ENCODE measurements at places on chromosomes 6 and 20.

DNA sequence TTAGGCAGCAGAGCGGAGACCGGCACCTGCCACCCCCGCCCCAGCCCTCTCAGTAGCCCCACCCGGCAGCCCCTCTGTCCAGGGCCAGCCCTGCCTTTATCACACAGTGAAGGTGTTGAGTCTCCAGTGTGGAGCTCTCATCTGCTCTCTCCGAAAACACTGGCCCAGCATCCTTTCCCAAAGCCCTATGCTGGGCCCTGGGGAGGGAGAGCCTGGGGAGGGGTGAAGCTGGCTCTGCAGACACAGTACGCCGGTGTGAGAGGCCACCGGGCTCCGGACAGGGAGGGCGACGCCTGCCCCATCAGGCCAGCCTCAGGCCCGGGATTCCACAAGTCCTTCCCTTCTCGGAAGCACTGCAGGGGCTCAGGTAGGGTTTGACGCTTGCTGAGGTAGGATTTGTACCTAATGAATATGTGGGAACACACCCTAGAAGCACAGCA is 186.9 kb downstream of the ERMARD start:
- DNase-seq = no peak

DNA sequence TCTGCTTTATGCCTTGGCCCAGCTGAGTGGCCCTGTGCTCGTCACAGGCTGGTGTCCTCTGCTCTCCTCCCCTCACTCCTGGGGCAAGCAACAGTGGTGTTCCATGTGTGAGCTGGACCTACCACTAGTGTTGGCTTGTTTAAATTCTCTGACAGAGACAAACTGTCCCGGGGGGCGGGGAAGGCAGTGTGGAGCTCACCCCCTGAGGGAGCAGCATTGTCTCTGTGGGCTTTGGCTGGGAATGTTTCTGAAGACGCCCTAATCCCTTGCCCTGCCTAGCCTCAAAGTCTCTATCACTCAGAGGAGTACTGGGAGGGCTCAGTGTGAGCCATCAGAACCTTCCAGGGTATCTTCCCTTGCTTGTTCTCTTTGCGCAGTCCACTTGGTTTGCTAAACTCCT is 5.2 kb upstream of the VEGFA start:
- no peak for DNase-seq

DNA sequence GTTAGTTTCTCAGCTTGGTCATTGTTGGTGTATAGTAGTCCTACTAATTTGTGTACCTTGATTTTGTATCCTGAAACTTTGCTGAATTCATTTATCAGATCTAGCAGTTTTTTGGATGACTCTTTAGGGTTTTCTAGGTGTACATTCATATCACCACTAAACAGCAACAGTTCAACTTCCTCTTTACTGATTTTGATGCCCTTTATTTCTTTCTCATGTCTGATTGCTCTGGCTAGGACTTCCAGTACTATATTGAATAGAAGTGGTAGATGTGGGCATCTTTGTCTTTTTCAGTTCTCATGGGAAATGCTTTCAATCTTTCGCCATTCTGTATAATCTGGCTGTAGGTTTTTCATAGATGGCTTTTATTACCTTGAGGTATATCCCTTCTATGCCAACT is 61.3 kb upstream of the HEY2 start:
- DNase-seq = no peak

DNA sequence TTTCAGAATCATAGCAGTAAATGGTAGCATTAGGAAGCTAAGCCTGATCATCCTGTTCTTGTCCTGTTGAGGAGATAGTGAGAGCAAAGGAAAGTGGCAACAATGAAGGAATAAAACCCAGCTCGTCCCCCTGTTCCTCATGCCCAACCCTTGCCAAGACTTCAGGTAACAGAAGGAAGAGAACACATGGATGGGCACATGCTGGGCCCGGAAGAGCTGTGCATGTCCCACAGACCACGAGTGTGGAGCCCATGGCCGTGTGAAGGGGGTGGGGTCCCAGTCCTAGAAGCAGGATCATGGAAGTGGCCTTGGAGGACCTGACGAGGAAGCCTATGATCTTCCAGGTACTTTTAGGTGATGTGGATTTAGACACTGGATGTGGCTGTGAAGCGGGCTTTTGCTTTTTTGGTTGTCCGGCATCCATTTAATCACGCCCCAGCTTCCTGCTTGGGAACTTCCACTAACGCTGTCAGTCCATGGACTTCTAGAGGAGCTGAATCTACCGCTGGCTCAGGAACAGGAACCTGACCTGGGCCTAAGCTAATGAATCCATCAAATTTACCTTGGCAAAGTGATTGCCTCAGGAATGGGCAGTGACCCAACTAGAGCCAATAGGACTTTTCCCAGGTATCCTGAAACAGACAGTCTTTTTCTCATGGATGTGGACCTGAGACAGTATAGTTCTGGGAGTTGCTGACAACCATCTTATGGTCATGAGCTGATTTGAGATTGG is 79.3 kb upstream of the ARMC2 start:
- no peak for DNase-seq

GRCh38 chr6:82144007-82144851 is 103.3 kb downstream of the IBTK start:
- no peak for DNase-seq

DNA sequence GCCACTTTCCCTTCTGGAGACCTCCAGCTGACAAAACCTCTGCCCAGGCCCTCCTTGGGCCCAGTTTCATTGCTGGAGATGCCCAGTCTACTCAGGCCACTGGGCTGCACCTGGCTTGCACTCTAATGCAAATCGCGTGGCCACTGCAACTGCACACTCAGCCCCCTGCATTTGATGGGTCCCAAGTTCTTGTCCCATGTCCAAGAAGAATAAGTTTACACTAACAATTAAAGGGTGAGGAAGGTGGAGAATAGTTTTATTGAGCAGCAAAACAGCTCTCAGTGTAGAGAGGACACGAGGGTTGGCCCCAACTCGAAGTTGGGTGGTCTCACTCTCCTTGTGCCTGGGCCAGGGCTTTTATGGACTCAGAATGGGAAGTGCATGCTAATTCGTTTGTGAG is 31.9 kb upstream of the THEMIS start:
- no peak for DNase-seq

- peak; percentile 8 for DNase-seq
Measured at GRCh38 chr20:63573647-63574131, 350 bp downstream of the HELZ2 start.

DNA sequence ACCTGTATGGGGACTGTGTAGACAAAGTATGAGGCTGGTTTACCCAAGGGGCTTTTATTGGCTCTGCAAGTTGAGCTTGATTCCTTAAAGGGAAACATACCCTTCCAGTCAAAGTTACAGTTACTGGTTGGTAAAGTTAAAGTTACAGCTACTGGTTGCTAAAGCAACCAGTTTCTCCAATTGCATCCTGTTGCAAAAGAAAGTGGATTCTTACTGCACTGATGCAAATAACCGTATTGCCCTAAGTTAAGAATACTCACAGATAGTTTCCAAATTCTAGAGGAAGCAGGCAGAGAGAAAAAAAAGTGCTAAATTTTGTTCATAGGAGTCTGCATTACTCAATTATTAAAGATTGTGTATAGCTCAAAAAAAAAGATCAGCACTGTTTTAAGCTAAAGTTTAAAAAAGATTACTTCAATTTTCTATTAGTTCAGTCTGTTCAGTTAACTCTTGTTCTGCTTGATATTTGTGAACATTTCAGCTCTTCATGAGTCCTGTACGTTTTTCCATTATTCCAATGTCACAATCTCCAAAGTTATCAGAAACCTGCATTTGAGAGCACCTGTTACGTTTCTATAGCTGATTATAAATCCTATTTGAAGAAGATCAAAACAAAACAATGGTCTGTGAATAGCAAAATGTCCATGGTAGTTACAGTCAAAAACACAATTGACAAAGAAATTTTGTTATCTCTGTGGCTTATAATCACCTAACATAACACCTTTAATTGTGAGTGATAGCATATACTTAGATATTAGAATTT is 8.6 kb upstream of the IL22RA2 start:
- DNase-seq = no peak

DNA sequence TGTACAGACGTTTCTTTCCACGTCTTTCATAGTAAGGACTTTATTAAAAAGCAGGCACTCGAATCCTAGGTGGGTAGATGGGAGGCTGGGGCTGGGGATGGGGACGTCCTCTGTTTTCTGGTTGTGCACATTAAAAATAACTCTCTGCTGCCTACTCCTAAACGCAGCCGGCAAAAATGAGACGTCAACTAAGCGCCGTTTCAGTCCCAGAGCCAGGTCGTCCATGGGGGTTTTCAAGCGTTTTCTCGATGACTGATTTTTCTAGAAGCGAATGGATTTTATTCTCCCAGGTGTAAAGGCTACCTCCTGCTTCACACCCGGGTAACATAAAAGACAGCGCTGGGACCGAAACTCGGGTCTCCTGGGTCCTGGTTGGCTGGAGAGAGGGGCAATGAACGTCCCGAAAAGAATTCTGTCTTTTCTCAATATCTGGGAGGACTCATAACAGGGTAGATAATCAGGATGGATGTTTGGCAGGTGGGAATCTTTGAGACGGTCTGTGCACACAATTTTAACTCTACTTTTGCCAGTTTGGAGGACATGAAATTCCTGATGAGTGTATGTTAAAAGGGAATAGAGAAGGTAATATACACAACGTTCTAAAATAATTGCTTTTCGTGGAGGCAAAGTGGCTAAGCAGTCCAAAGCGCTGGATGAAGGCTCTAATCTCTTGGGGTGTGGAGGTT is 25.2 kb downstream of the GPX6 start:
- DNase-seq = peak; percentile 7

- DNase-seq = no peak
Measured at GRCh38 chr20:4763261-4763660, 41.6 kb downstream of the PRND start.

GRCh38 chr20:658202-658601 is 5.2 kb upstream of the SRXN1 start:
- no peak for DNase-seq

DNA sequence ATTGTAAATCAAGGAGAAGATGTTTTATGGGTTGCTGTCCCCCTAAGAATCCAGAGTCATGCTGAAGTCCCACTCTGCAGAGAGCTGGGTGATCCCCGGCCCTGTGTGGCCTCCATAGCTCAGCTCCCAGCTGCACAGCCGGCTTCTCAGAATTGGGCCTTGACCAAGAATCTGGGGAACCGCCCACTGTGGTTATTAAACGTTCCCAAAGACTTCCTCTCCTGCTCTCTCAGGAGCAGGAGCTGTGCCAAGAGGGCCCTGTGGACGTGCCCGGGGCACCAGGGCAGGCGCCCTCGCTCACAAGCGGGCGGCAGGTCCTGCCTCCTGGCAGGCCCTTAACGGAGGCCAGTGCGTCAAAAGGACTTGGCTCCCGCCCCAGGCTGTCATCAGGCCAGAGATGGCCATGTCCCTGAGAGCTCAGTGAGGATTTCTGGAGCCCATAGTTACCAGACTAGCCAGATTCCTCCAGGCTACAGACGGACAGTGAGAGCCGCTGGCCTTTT is 30.4 kb downstream of the ZC3H12D start:
- DNase-seq = no peak

DNA sequence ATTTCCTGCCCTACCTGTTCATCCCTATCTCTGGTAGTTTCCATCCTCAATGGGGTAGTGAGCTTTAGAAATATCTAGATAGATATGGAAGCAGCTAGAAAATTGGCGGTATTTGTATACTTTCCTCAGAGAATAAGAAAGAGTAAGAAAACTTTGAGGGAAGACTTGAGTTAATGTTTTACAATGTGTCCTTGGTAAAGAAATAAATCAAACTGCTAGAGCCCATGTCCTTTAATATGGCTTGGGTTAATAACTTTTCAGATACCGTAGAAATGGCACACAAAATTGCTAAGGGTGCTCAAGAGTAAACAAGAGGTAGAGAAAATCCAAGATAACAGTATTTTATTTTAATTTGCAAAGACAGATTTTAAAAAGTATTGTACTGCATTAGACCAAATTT is 28.1 kb upstream of the PGK2 start:
- no peak for DNase-seq

DNA sequence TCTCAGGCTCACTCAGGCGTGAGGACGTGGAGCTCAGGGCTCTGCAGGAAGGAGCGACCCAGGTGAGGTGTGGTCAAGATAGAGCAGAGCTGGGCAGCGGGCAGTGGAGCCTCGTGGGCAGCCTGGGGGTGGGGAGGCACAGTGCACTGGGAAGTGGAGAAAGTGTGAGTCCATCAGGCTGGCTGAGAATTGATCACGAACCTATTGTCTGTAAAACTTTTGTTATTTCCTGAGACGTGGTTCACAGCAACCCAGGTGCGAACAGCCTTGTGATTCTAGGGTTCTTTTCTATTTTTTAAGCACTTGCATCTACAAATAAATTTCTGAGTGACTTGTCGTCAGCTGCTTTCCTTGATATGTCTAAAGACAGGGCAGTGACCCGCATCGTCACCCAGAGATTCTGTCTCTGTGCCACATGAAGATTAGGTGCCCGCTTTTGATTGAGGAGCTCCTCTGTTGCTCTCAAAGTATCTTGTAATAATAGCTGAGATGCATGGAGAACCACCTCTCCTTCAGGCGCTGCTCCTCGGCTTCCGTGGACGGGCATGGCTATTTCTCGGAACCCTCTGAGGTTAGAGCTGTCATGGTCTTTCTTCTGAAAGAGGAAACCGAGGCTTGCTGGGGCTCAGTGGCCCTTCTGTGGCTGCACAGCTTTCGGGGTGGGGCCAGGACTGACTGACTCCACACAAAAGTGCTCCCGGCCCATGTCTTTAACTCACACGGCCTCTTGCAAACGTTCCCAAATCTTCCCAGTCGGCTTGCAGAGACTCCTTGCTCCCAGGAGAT is 662 bp upstream of the CCR6 start:
- no peak for DNase-seq

DNA sequence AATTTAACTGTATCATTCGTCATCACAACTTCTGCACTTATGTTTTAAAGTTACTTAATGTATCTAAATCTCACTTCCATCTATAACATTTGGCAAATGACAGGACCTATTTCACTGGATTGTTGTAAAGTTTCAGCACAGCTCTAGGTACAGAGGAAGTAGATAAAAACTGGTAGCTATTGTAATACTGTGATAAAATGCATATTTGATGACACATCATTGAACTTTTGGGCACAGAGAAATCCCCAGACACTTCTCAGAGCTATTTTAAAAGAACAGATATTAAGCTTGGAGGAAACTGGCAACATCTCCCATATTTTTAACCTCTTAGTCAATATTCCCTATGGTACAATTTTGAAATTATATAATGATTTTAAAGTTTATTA is 138.7 kb downstream of the RFPL4B start:
- DNase-seq = no peak

- DNase-seq = no peak
Measured at GRCh38 chr6:35428421-35429149, 23.6 kb upstream of the FANCE start.

GRCh38 chr20:38725931-38726803 is 1.9 kb downstream of the SLC32A1 start:
- DNase-seq = peak; percentile 54

- DNase-seq = no peak
Measured at GRCh38 chr6:91509711-91510110, 922.8 kb upstream of the MAP3K7 start.

DNA sequence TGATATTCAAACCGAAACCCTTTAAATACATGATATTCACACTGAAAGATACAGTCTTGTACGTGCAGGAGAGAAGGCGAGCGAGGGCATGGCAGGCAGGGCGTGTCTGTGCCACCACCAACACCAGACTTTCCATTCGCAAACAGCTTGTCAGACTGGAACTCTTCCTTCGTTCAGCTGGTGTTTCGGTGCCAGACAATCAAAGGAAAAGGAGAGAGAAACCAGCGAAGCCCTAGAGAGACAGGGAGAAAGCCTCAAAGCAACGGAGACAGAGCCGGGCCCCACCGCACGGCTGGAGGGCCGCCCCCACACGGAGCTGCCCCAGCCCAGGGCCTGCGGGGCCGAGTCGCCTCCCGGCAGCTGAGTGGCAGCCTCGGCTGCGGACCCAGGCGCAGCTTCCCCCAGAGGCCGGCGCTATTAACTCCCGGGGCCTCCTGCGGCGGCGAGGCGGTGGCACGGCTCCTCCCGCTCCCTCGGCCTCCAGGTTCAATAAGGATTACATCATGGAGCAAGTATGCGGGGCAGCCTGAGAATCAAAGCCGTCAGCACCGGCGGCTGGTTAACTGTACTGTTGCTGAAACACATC is 32.1 kb upstream of the NR2E1 start:
- DNase-seq = peak; percentile 7

Measured in CD4-positive, alpha-beta T cell treated with Interleukin-6 for 4 hours (primary cell).